ENCODE measurements at places on chromosomes 11 and 22. TPM values are rescaled to one million over a fixed set of nuclear protein-coding genes. Genes with fewer than 3 reads are reported as not detected.

MYO7A gene
- 0.07 TPM for total RNA-seq

GRCh38 chr22:38270091-38270992 lies 2.5 kb downstream of the TMEM184B start:
- DNase-seq = no peak

MN1 gene
- total RNA-seq = 0.10 TPM

- DNase-seq = no peak
Observed at GRCh38 chr11:111173221-111173620, 72.3 kb upstream of the POU2AF2 start.

COX8A gene
- total RNA-seq = 451 TPM

DNA sequence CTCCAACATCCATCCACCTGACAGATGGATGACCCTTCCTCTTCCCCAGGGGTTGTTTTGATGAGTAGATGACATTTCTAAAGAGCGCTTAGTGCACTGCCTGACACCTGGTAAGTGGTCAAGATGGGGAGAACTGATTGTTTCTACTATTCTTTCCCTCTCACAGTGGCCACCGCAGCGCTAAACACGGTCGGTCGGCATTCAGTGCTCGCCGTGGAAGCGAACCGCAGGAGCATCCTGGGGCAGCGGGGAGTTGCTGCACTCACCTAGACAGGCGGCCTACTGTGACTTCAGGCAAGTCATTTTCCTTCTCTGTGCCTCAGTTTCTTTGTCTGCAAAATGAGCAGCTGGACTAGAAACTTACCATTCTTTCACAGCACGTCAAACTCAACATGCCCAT lies 5.0 kb upstream of the BEST1 start:
- no peak for DNase-seq

DNA sequence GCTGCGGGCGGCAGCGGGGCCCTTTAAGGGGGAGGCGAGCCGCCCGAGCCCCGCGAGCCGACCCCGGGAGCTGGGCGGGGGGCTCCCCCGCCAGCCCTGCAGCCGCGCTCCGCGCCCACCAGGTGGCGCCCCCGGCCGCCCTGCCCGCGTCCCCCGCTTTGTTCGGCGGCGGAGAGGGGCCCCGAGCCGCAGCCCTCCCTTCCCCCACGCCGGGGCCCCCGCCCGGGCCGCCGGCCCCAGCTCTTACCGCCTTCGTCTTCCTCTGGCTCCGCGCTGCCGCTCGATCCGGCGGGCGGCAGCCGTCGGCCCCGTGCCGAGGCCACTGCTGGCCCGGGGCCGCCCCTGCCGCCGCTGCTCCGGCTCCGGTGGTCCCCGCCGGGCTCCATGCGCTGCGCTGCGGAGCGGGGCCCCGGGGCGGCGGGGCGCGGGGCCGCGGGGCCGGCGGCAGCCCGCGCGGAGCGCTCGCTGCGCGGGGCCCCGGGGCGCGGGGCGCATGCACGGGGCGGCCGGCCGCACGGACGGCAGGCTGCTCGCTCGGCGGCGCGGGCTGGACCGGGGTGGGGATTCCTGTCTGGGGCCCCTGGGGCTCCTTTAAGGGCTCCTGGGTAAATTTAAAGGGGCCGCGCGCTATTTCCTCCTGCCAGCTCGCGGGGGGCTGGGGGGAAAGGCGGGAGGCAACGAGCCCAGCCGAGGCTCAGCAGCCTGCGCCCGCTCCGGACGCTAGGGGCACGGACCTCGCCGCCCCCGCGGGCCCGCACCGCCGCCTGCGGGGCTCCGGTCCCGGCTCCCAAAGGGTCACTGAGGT lies at the start of gene ZFTA:
Gene ZFTA, minus strand, starts transcription at position 539 of the 805 bp plus-strand sequence. Its CDS starts 153 bp downstream, at position 386.
- DNase-seq = peak; percentile 48

Data from activated CD4-positive, alpha-beta T cell treated with anti-CD3 and anti-CD28 coated beads, Interleukin-2, amount 10 ng/mL, durations not matched to agents 7 days and 5 days (primary cell).